ENCODE measurements at places on chromosomes 11 and 22.

GRCh38 chr11:67311051-67311555, 7.8 kb downstream of the SSH3 start:
- DNase-seq, result no peak

- no peak for DNase-seq
These were observed 8.7 kb downstream of the CSF2RB start for GRCh38 chr22:36922105-36922608.

GRCh38 chr22:40156001-40156516, 21.7 kb upstream of the TNRC6B start:
- no peak for DNase-seq

DNA sequence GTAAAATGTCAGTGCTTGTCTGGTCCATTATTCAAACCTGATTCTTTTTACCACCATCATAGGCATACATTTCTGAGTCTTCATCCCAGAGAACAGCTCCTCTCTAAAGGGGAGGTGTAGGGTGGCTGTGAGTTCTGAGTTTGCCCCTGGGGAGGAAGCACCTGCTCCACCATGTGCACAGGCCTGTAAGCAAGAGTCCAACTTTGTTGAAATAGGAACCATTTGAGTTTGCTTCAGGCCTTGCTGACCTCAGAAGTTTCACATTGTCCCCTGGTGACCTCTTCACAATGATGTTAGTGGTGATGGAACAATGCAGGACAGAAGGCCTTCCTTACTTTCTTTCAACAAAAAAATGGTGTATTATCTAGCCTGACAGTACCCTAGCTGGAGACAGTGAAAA, 54.6 kb upstream of the TOP3B start:
- DNase-seq, result no peak

- DNase-seq, result no peak
These were observed 1.8 kb downstream of the GAS2L1 start for GRCh38 chr22:29308148-29308790.

- DNase-seq, result peak; percentile 32
These were observed 18.1 kb downstream of the JHY start for GRCh38 chr11:122900587-122901202.

DNA sequence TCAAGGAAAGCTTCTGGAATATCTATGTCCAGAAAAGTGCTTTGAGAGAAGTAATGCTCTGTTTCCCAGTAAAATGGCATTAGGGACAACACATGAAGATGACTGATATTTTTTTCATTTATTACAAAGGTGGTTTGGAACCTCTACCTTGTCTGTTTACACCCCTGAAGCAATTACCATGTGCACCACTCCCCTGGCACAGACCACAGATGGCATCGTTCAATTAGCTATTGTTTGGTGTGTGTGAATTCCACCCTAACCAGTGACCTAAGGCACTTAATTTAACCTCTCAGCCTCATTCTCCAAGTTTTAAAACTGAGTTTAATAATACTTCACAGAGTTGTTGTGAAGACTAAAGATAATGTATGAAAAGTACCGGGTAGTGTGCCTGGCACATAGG, 127.6 kb upstream of the BMAL1 start:
- DNase-seq, result no peak

GRCh38 chr22:43155789-43156188, 4.4 kb downstream of the TSPO start:
- DNase-seq, result no peak

DNA sequence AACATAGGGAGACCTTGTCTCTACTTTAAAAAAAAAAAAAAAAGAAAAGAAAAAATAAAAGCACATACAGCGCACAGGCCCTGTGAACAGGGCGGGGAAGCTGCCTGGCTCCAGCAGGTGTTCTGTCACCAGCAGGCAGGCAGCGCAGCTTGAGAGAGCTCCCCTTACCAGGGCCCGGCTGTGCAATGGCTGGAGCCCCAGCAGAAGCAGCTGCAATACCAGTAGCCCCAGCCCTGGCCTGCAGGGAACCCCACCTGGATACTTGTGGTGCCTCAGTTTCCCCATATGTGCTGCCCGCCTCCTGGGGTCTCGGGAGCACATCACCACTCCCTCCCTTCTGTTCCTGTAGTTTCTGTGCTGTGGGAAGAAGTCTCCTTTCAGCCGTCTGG, 12.3 kb downstream of the TSPAN32 start:
- no peak for DNase-seq

DNA sequence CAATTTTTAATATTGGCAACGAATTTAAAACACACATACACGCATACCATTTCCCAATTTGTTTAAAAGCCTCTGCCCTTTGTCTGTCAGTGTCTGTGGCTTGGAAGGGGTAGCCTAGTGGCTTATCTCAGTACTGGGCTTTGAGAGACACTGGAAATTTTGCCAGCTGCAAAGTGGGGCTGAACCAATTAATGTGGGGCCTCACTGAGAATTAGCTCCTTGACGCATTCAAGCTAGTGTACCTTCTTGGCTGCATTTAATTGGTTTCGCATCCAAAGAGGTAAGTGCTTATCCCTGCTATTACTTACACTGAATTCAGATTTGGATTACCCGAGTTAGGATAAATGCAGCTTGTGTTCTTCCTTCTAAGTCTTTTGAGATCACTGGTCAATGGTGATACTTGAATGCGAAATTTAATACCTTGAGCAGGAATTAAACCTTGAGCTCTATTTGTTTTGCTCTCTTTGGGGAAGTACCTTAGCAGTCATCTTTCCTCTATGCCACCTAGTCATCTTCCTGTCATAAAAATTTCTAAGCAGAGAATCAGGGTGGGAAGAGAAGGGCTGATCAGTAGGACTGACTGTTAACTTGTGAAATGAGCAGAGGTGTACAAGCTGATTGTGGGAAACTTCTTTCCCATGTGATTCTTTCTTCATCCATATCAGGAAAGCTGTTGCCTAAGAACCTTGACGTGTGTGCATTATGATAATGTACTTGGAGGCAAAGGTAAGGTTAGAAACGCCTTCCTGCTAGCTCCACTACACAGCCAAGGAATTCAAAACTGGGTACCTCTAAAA, 187.7 kb upstream of the E2F8 start:
- peak; percentile 1 for DNase-seq

GRCh38 chr11:93525601-93526345, 17.4 kb downstream of the SMCO4 start:
- peak; percentile 64 for DNase-seq

- DNase-seq, result no peak
These were observed 35.1 kb upstream of the SUSD2 start for GRCh38 chr22:24146194-24146616.

GRCh38 chr11:69430566-69430965, 50.9 kb upstream of the LINC01488 start:
- no peak for DNase-seq

DNA sequence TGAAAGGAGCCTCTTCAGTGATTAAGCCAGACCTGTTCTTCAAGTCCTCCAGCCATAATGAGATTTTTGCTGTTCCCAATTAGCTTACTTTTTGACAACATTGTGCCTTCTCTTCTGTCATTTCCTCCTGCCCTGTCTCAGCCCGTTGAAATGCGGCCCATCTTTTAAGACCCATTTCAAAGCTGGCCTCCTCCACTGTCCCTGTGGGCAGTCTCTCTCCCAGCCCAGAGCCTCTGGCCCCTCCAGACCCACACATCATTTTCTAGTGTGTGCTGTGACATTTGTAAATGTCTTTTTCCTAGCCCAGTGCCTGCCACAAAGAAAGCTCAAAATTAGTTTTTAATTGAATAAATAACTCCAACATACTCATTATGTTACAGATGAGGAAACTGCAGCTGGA, 70.9 kb downstream of the BUD13 start:
- no peak for DNase-seq

DNA sequence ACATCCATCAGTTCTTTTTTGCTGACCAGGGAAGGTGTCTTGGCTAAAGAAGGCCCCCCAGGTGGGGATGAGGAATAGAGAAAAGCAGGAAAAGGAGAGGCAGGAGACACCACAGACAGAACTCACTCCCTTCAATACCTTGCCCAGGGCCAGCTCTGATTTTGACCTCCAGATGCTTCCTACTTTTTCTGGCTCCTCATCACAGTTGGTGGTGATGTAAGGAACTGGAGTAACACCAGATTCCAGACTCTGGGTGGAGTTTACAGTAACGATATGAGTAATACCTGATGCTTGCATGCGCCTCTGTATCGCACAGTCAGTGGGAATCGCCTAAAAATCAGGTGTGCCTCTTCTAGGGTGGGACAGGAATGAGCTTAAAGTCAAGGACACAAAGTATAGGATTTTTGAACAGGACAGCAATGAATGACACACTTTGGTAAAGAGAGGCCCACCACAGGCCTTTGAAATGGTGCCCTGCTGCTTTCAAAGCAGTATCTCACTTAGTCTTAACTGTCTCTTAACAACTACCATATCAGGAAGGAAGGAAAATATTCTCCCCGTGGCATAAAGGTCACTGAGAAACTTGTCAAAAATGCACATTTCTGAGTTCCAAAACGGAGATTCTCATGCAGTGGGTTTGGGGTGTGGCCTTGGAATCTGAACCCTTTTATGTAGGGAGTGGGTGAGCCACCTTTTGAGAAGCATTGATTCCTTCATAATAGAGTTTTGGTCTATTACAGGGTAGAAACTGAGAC, 140.8 kb downstream of the SNX19 start:
- no peak for DNase-seq

GRCh38 chr11:8247312-8247711, 16.4 kb downstream of the LMO1 start:
- DNase-seq, result peak; percentile 12

GRCh38 chr11:1435820-1436467, 46.2 kb downstream of the BRSK2 start:
- no peak for DNase-seq

DNA sequence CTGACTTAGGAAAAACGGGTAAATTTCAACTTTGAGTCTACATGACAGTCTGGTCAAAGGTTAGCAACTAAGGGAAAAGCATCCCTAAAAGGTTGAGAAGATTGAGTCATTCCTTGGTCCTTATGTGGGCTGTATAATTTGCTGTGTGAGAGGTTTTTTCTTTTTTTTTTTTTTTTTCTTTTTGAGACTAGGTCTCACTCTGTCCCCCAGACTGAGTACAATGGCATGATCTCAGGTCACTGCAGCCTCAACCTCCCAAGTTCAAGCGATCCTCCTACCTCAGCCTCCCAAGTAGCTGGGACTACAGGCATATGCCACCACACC, 101.4 kb downstream of the MRTFA start:
- no peak for DNase-seq

GRCh38 chr11:65915821-65916251, 3.0 kb downstream of the C11orf68 start:
- DNase-seq, result no peak

- no peak for DNase-seq
These were observed 69.7 kb downstream of the SLC17A6 start for GRCh38 chr11:22407921-22408320.

- no peak for DNase-seq
These were observed 1.1 kb downstream of the IGLL5 start for GRCh38 chr22:22888571-22889353.

DNA sequence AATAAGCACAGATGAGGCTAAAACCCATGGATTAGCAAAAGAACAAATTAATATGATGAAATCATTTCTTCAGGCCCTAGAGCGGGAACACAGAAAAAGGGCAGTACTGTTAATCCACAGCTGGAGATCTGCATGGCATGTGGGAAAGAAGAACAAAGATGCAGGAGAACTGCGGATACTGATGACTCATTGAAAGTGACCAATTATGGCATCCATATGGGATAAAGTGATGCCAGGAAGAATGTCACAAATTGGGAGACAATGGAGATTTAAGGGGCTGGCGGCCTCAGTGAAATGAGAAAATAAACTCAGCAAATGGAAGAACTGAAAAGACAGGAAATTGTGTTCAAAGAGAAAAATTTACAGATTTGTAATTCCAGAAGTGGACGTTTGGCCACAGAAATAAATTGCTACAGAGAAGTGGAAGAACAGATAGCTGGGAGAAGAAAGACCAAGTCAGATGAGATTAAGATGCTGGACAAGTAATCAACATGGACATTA, 39.4 kb downstream of the SIK3 start:
- no peak for DNase-seq
